ENCODE measurements at places on chromosomes 4 and X.

GRCh38 chrX:150887906-150888465, 10.5 kb downstream of the CD99L2 start:
- no peak for DNase-seq

DNA sequence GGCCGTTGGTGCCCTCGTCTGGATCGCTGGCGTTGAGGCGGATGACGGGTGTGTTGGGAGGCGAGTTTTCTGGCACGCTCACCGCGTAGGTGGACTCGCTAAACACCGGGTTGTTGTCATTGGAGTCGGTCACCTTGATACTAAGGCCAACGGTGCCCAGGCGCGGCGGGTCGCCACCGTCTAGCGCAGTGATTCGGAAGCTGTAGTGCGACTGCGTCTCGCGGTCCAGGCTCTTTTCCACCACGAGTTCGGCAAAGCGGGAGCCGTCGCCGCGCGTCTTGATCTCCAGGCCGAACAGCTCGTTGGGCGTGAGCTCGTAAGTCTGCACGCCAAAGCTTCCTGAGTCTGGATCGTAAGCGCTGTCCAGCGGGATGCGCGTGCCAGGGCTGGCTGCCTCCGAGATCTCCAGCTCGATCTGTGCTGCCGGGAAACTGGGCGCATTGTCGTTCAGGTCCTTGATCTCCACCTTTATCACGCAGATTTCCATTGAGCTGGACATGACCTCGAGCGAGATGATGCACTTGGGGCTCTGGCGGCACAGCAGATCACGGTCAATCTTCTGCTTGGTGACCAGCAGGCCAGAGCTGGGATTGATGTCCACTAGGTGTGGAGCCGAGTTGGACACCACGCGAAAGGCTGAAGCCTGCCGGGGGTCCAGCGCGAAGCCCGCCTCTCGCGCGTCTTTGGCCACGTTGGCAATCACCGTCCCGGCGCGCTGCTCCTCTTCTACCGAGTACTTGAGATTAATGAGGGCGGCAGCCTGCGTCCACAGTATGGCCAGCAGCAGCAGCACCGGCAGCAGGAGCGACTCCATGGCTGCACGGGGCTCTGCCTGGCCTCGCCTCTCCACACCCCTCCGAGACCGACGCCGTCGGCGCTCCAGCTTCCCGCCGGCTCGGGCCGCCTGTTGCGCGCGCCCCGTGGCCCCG, 2.0 kb downstream of the PCDH19 start:
- DNase-seq: no peak

GRCh38 chr4:42310358-42310757, 86.9 kb upstream of the SHISA3 start:
- no peak for DNase-seq

- no peak for DNase-seq
Measured at GRCh38 chr4:185840201-185840600, 28.2 kb upstream of the SORBS2 start.

DNA sequence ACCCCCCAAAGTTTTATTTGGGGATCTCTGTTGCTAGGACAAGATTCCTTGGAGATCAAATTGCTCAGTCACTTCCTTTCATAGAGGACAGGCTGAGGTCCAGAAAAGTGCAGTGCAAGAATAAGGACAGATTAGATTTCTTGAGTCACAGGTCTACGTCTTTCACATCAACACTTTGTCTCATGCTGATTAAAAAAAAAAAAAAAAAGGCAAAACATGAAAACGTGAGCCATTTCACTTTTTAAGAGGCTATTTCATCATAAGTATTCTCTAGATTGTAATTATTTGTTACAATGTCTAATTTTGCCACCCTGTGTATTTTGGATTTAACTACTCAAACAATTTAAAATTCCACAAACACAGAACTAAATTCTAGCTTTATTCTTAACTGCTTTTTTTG, 647.0 kb downstream of the TRAM1L1 start:
- no peak for DNase-seq

DNA sequence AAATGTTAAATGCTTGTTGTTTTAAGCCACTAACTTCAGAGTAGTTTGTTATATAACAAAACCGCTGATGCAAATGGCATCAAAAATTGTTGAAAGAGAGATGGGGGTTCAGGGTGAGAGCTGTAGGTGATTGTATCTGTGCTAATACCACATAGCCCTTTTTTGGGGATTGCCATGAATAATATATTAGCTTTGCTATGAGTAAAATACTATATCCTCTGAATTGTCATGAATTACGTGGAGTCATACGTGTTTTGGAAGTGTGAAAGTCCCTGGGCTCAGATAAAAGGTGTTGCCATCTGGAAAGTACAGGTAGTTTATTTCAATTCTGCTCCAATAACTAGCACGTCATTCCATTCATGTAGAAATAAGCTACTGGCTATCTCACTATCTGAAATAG, 30.6 kb downstream of the DYNLT3 start:
- DNase-seq: no peak

DNA sequence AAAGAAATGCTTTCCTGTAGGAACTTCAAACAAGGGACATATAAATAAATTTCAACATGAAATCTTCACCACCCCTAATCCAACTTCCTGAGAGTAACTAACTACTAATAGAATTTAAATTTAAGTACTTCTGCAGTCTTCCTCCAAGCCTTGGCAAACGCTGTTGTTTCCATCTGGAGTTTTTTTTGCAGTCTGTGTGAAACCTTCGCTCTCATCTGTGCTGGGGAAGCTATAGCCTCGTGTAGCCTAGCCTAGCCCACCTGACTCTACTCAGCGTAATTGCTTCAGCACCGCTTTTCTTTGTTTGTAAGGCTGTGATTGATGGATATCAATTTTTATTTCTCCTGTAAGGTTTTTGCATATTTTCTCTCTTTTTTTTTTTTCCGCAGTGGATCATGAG, 30.9 kb downstream of the STOX2 start:
- no peak for DNase-seq

DNA sequence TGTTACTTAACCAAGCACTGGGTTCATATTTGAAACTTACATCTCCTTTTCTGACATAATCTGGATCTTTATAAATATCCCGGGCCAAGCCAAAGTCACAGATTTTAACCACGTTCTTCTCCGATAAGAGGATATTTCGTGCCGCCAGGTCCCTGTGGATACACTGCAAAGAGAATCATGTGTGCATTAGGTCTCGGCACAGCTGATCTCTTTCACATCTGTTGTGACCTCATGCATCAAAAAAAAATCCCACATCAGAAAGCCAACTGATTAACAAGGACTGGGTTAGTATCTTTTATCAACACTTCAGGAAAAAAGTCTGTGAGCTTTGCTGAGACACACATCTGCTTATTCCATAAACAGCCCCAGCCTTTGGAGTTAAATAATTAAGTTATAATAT, 35.5 kb downstream of the KDR start:
- no peak for DNase-seq

GRCh38 chr4:47695260-47695659, 142.6 kb downstream of the CORIN start:
- no peak for DNase-seq

DNA sequence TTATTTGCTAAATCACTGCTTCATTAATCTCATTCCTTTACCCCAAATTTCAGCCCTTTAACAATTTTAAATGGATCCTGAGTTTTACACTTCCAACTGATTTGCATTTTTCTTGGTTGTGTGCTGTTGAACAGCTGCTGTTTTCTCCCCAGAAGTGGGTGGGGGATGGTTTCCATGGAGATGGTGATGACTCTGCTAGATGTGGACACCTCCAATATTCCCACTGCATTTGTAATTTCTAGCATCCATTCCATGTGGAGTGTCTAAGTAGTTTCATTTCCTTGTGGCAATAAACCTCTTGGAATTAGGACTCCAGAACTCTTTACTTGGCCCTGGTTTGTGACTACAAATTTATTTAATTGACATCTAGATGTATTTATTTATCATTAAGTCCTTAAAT, 330.4 kb downstream of the GBA3 start:
- DNase-seq: no peak

- DNase-seq: no peak
Measured at GRCh38 chrX:104359124-104359523, 104.4 kb upstream of the ESX1 start.

DNA sequence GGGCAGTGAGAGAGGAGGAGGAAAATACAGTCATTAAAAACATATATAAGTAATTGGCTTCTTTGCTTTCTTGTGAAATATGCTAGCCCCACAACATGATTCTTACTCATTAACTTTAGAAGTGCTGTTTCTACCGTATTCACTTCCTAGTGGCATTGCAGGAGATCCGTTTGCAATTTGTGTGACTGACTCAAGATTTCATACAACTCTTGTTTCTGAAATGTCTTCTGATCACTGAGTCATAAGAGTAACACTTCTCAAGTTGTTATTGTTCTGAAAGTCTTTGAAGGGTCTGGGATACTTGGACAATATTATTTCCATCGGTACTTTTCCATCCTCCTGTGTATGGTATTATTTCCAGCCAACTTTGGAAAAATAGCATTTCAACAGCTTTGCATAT, 310.8 kb downstream of the PACRGL start:
- no peak for DNase-seq

DNA sequence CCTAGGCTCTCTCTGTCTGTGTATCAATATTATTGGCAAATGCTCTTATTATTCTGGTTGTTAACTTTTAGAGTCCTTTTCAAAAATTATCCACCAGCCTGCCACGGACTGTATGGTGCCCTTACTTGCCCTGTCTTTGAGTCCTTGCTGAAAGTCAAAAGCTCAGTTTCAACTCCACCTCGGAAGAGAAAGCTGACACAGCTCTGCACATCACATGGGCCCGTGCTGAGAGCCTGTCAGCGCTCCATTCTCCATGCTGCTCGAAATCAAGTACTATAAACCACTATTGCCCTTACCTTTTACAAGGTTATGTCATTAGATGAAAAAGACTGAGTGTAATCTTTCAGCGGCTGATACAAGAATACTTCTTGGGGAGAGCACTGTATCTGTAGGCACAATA, 141.0 kb downstream of the CORIN start:
- DNase-seq: no peak

DNA sequence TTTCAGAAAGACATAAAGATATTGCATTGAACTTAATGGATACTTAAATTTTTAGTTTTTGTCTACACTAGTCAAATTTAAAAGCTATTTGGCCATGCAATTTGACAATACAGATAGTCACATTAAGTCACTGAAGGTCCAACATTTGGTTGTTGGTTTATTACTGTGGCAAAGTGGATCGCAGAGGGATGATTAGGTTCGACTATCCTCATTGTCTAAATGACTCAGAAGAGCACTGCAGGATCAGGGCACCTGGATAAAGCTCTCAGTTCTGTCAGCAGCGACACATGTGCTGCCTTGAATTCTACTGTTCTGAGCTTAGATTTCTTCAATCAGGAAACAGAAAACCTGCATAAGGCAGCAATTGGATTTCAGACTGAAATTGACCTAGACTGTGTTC, 130.7 kb downstream of the AMELX start:
- DNase-seq: no peak

DNA sequence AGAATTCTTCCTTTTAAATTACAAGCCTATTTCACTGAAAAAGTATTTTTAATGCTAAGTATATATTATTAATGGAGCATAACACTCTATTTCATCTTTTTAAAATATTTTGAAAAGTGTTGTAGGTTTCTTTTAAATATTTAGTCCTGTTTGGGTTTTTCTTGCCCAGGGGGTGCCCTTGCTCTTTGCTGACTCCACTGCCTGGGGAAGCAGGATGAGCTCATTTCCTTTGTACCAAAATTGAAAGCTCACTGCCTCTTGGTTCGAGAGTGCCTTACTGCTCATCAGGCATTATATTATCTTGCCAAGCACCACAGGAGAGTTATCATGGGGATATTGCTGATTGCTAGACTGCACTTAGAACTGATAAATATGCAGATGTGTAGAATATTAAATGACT, 819.2 kb downstream of the PCDH18 start:
- no peak for DNase-seq

- DNase-seq: no peak
Measured at GRCh38 chr4:143084566-143084965, 100.2 kb upstream of the USP38 start.

GRCh38 chr4:25107827-25108516, 52.3 kb downstream of the SEPSECS start:
- no peak for DNase-seq

DNA sequence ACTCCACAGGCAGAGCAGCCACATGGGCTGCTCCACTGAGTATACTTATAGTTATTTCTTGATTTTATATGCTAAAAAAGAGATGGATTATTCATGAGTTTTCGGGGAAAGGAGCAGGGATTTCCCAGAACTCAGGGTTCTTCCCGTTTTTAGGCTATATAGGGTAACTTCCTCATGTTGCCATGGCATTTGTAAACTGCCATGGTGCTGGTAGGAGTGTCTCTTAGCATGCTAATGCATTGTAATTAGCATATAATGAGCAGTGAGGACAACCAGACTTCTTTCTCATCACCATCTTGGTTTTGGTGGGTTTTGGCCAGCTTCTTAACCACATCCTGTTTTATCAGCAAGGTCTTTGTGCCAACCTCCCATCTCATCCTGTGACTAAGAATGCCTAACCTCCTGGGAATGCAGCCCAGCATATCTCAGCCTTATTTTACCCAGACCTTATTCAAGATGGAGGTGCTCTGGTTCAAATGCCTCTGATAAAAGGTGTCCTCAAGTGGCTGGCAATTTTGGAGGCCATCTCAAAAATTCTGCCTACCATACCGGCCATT, 213.0 kb upstream of the VEGFC start:
- no peak for DNase-seq

- no peak for DNase-seq
Measured at GRCh38 chr4:73036123-73036522, 33.4 kb downstream of the COX18 start.

DNA sequence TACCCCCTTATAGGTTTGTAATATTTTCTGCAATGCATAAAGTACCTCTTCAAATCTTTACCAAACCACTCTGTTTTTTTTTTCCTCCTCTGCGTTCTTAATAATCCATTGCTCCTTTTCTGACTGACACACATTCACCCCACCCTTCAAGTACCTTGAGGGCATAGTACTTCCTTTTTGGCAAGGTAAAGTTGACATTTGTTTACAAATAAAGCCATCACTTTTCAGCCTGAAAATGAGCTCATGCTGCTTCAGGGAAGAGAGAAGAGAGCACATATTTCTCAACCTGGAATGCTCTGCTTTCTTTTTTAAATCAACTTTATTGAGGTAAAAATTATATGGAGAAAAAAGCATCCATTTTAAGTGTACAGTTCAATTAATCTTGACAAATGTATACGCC, 113.9 kb downstream of the AGTR2 start:
- no peak for DNase-seq

GRCh38 chr4:101050088-101050836, 297.1 kb downstream of the PPP3CA start:
- no peak for DNase-seq

GRCh38 chr4:139419388-139419914, 34.5 kb upstream of the RAB33B start:
- peak; percentile 17 for DNase-seq

DNA sequence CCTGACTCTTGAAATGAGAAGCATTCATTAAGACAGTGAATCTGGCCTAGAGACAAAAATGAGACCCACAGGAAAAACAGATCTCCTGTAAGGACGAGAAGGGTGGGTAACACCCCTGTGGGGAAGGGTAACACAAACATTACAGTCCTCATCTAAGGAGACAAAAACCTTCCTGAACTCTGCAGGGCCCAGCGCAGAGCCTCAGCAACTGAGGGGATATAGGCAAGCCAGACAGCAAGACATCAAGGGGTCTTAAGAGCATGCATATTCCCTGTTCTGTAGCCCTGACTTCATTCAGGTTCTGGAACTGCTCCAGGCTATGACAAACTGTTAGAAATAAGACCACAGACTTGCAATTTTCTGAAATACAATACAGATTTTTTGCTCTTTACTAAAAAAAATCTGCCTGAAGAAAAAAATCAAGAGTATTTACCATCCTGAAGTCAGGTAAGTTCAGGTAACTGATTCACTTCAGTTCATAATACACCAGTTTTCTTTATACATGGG, 15.5 kb downstream of the COX18 start:
- no peak for DNase-seq

- DNase-seq: no peak
Measured at GRCh38 chrX:19630228-19630627, 114.9 kb upstream of the MAP3K15 start.
